ENCODE measurements at places on chromosomes 7 and 10.

DNA sequence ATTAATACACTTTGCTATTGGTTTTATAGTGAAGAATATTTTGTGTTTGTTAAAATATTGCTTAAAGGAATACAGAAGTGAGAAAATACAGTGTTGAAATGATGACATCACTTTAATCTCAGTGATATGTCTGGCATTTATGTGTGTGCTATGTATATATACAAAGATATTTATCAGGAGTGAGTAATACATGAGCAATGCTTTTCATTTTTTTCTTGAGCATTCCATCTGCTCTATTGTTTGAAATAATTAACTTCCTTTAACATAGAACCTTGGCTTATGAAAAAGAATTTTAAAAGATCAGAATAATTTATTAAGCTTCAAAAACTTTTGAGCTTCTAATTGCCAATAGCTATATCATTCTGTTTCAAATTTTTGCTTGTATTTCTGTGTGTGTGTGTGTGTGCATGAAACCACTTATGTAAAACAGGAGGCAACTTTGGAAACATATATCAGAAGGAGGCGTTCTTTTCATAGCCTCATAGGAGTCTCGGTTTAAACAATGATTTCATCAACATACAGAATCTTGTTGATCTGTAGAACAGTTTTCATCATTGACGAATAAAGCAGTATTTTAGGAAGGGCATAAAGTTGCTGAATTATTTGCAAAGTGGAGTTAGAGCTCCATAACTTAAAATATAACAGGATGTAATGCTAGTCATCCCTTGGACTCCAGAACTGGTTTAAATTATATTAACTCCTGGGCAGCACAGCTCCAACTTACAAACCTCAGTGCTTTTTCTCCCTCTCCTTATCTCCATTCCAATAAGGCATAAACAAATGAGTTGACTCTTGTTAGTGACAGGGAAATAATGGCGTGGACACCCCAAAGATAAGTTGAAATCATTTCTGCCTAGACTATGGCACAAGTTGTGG lies 228.4 kb upstream of the DGKB start:
- DNase-seq, result no peak

- DNase-seq, result peak; percentile 23
Observed at GRCh38 chr7:129824291-129825208, 128.2 kb downstream of the UBE2H start.

- DNase-seq, result no peak
Observed at GRCh38 chr7:27102581-27103442, at the start of gene HOXA2. TSS of gene HOXA2 (minus strand) at chr7:27102683. CDS start at chr7:27102500, 183 bp downstream.

DNA sequence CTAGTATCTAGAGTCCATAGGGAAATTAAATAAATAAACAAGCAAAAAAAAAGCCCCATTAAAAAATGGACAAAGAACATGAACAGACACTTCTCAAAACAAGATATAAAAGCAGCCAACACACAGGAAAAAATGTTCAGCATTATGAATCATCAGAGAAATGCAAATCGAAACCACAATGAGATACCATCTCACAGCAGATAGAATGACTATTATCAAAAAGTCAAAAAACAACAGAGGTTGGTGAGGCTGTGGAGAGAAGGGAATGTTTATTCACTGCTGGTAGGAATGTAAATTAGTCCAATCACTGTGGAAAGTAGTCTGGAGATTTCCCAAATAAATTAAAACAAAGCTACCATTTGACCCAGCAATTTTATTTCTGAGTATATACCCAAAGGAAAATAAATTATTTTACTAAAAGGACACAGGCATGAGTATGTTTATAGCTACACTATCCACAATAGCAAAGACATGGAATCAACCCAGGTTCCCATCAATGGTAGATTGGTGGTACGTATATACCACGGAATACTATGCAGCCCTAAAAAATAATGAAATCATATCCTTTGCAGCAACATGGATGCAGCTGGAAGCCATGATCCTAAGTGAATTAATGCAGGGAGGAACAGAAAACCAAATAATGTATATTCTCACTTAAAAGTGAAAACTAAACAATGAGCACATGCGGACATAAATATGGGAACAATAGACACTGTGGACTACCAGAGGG lies 366.5 kb upstream of the SEMA3C start:
- DNase-seq, result no peak

GRCh38 chr7:36391436-36392198 lies 2.0 kb downstream of the ANLN start:
- no peak for DNase-seq

DNA sequence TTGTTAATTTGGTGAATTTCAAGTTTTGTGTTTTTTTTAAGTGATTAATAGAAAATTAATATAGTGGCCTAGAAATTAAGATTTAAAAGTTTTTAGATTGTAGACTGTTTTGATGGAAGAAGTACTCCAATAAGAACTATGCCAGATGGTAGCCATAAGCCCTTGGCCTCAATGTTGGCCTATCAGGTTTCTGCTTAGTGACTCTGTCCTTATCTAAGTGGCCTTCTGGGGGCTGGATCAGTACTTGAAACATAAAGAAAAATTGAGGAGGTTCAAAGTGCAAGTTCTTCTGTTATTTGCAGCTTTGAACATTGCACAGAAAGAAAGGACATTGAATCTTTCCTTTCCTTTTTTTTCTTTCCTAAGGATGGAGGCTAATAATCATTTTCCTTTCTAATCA lies 9.9 kb downstream of the CCDC126 start:
- no peak for DNase-seq

DNA sequence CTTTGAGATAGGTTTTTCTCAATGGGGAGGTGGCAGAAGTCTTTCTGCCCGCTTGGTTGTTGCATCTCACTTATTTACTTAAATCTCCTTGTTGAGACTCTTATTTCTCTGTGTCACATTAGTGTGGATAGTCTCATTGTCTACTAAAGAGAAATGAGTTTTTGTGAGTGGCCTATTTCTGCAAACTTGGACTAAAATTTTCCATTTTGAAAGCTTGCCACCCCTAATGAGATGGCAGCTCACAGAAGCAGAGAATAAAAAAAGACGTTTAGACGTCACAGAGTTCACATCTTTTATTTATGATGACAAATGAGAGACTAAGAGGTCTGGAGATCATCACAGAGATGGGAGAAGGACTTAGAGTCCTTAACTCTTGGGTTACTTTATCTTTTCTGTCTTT lies 262.7 kb upstream of the PHYHIPL start:
- no peak for DNase-seq

DNA sequence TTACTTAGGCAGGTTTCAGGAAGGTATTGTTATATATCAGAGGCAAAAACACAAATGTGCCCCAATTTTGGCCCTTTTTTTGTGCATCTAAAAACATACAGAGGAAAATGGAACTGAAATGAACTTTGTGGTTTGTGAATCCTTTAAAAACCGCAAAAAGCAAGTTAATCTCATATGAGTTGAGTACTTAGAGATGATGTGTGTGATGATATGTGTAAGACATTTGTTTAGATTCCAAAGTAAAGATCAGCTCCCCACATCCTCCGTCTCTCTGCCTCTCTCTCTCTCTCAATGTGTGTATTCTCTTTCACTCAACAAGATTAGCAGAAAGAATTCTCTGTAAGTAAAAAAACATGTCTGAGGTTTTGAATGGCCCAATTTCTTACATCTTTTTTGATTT lies 201.9 kb downstream of the MALRD1 start:
- DNase-seq, result no peak

DNA sequence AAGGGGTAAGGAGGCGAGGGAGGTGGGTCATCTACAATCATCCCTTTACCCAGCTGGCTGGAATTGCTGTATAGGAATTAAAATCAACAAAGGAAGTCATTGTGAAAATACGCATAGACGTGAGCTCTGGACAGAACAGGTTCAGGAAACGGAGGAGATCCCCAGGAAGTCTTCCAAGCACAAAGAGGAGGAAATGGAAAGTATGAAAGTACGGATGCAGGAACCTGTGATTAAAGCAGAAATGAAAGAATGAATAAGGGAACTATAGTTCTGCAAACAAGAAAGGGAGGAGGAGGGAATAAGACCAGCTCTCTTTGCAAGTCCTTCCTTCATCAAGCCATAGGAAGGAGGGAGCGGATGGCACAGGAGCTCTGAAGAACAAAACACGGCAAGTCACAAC lies 61.8 kb downstream of the PYROXD2 start:
- no peak for DNase-seq

DNA sequence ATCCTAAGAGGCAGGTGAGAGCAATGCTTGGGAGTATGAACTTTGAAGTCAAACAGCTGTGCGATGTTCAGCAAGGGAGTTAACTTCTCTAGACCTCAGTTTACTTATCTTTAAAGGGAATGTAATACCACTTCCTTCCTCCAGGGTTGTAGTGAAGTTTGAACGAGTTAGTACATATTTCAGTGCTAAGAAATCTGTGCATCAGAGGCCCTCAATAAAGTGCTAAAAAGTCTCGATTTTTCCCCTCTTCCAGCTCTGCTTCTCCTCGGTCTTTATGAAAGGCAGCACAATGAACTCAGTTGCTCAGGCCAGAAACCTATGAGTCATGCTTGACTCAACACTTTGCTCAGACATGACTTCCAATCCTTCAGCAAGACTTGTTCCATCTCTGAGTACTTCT lies 418.9 kb downstream of the MDFIC start:
- no peak for DNase-seq

GRCh38 chr7:55280031-55280454 lies 85.1 kb upstream of the LANCL2 start:
- DNase-seq, result peak; percentile 21

DNA sequence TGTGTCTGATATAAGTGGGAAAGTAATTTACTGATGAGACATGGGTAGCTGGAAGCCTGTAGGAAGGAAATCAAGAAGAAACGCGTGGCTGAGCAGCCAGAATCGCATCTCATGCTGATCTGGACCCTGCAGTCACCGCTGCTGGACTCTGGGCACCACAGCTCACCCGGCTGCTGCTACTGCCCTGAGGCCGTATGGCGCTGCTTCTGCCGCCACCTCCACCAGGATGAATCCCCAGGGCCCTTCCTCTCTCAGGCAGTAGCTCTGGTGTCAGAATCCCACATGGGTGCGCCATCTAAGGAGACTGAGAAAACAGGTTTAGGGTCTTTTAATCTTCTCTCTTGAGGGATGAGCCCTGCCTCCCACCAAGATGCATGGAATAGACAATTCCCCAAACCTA lies 70.3 kb upstream of the AGK start:
- DNase-seq, result no peak

- DNase-seq, result no peak
Observed at GRCh38 chr7:75639886-75640190, 98.9 kb downstream of the HIP1 start.

DNA sequence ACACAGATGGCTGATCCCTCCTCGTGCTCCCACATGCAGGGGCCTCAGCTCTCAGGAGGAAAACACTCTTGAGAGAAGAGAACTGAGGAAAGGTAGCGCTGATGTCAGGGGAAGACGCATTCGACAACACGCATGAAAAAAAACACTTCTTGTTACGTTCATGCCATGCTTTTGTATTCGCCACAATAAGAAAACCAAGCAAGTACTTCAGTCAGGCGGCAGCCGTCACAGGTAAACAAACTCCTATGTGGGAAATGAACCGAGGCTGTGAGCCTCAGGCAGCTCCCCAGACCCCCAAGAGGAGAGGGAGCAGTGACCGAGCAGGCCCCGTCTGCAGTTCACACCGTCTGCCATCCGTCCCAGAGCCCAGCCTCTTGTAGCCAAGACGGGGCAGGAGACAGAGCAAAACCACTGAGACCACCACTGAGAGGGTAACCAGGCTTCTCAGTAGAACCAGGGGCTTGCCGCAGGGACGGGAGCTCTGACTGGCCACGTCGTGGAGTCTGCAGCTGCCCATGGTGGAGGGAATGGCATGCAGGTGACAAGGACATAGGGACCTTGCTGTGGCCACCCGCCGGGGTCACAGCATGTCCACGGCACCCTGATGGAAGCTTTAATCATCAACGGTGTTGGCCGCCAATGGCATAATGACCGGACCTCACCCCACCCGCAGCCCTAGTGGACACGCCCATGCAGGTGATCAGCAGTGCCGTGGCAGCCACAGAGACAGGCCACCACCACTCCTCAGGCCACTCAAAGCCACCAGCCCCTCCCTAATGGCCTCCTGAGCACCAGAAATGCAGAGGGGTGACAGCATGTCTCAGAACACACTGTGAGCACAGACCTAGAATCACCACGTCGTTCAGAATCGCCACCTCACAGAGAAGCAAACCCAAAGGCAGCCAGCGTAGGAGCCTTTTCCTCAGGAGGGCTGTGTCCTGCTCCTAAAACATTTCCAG lies 304.3 kb downstream of the PTPRN2 start:
- no peak for DNase-seq

GRCh38 chr10:34615770-34616169 lies 199.3 kb downstream of the PARD3 start:
- no peak for DNase-seq

GRCh38 chr10:79494871-79495705 lies 17.2 kb upstream of the EIF5AL1 start:
- DNase-seq, result no peak

DNA sequence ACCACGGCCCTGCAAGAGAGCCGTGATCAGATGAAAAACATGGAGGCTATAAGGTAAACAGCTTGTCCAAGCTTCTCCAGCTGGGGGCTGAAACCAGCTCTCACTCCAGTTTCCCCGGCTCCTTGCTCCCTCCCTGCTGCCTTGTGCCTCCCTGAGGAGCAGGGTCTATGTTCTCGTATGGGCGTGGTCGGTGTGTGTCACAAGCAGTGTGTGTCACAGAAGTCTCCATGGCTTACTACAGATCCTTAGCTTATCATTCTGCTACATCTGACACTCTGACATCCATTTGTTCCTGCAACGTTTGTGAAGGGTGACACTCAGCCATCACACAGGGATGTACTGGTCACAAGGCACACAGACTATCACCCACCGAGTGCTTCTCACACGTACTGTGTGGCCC lies 54.6 kb downstream of the CSGALNACT2 start:
- DNase-seq, result no peak

- no peak for DNase-seq
Observed at GRCh38 chr10:103110407-103110806, 82.7 kb downstream of the NT5C2 start.

DNA sequence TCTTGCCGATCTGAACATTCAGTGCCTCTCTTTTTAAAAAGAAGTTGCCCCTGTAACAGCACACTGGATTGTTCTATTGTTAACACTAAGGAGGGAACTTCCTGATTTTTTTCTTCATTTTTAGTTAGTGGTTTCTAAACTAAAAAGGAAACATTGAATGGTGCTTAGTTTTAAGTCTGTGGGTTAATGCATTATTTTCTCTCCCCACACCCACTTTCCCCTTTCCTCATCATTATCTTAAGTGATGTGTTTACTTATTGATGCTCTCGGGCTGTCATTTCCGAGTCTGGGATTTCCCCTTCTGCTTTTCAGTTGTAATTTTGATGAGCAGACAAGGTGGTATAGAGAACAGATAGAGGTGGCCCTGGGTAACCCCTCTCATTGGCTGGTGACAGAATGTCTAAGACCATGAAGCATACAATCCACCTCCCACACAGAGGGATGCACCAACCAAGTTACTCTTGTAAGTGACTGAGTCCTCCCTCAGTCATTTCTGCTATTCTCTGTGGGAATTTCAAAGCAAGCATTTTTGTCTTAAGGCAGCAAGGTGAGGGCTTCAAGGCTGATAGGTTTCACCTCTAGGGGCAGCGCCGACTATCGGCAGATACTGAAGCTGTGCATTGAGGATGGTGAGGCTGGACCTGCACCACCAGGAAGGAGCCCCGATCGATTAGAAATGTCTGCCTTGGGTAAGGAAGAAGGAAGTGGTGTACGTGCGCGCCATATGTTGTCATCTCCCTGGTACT lies 49.5 kb downstream of the CHN2 start:
- DNase-seq, result peak; percentile 67

- no peak for DNase-seq
Observed at GRCh38 chr7:84700563-84701370, 486.1 kb downstream of the SEMA3D start.

- peak; percentile 13 for DNase-seq
Observed at GRCh38 chr10:51879238-51879637, 179.8 kb upstream of the CSTF2T start.

GRCh38 chr10:132395704-132396493 lies 1.1 kb upstream of the PWWP2B start:
- no peak for DNase-seq
